ENCODE measurements at places on chromosomes 4 and X.

GRCh38 chr4:180840142-180840541 lies 1403.1 kb upstream of the TENM3 start:
- DNase-seq, result no peak

DNA sequence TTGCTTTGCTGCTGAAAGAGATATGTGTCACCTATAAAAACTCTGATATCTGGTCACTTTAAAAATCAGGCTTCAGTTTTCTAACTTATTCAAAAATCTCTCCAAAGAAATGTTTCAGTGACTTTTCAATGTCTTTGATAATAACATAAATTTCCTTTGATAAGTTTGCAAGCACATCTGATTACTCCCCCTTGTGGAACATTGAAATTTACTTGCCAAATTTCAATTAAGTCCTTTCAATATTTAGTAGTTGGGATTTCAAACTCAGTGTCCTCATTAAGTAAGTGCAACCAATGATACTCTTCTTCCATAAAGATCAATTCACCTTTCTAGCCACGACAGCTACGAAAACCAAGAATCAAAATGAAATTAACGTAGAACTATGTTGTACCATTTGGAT lies 151.3 kb upstream of the FAM47C start:
- DNase-seq, result no peak

- DNase-seq, result no peak
Observed at GRCh38 chrX:47664737-47665136, 5.8 kb upstream of the UXT start.

DNA sequence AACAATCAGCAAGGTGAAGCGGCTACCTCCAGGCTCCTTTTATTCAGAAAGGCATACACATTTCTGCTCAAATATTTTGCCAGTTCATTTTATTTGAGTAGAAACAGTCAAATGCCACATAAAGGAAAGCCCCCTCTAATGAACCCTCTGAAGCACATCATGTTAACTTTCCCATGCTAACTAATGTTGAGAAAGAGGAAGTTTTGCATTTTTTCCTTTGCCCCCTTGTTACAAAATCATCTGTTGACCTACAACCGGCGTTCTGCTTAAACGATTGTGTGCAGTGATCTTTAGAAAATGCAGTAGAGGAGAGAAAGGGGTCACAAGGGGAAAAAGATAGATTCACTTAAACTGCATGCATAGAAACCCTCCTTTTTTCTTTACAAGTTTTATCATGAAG lies 25.2 kb upstream of the ATXN3L start:
- DNase-seq, result no peak

- DNase-seq, result no peak
Observed at GRCh38 chr4:87278335-87278794, 44.3 kb downstream of the HSD17B13 start.

- no peak for DNase-seq
Observed at GRCh38 chrX:136745215-136746173, 35.2 kb downstream of the ARHGEF6 start.

DNA sequence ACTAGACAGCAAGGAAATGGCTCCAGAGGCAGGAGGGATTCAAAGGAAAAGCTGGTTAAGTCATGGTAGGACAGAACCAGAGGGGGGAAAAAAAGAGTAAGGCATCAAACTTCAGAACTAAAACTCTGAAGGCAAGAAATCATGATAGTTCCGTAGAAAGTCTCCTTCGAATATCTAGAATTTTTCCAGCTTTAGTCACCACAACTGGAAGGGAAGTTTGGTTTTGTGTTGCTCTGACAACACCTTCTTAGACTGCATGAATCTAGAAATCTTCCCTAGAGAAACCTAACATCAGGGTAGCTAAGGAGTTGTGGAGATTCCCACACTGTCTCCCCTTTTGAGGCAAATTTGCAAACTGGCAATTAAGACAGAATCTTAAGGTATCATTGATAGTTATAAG lies 33.7 kb downstream of the AMMECR1 start:
- DNase-seq, result no peak

- no peak for DNase-seq
Observed at GRCh38 chrX:68232206-68232605, 201.1 kb downstream of the OPHN1 start.

GRCh38 chrX:27860337-27860736 lies 52.5 kb downstream of the MAGEB10 start:
- DNase-seq, result no peak

GRCh38 chrX:111308039-111308438 lies 37.8 kb upstream of the CAPN6 start:
- DNase-seq, result no peak

- no peak for DNase-seq
Observed at GRCh38 chr4:153641532-153641931, 42.5 kb upstream of the TLR2 start.

- DNase-seq, result no peak
Observed at GRCh38 chr4:106329041-106329618, 12.8 kb downstream of the AIMP1 start.

GRCh38 chr4:41480896-41481311 lies 57.1 kb upstream of the LIMCH1 start:
- no peak for DNase-seq

DNA sequence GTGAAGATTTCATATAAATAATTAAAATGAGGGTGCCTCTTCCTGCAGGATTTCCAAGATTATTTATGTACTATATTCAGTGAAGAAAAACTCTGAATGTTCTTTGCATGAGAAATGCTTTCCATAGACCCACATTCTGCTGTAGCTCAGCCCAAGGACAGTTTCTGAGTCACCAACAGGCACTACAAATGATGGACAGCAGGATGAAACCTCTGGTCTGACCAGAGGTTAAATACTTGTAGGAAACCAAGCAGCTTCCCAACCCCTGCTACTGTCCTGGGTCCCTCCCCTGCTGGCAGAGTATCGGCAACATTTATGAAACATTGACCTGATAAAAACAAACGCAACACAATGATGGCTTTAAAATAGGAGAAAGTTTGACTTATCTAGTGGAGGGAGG lies 73.1 kb downstream of the CXXC4 start:
- no peak for DNase-seq

DNA sequence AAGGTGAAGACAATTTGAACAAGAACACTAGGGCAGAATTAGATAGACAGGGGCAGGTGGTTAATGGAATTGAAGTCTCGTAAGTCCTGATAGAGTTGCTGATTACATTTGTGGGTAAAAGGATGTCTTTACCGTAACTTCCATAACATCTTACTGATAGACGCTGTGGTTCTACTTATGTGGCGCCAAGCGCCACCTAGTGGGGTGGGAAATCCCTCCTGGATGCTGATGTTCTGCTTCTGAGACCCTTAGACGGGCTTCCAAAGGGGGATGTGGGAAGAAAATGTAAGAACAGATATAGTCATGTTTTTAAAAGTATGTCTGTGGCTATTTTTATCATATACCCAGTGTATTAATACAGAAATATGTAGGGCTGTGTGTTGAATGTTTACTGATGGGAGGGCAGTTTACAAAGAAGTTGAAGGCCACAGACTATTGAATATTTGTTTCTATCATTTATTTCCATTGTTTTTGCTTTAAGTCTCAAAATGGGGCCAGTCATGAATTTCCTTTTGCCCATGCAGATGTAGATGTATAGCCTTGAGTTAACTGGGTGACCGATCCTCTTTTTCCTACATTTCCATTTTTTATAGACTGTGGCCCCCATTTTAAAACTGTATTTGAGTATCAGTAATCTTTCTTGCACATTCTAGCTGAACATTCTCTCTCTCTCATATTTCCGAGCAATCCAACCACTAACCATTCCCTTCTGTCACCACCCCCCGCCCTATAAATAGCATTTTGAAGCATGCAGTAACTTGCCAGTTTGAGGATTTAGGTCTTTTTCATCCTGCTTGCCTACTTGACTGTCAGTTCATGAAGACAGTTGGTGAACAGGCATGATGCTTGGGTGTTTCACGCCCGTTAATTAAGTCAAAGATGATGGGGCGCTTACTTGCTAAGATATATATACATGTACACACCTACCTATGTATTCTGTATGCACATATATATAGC lies 12.1 kb upstream of the TLR8 start:
- peak; percentile 12 for DNase-seq

GRCh38 chr4:185738038-185738552 lies 73.9 kb downstream of the SORBS2 start:
- DNase-seq, result no peak

GRCh38 chrX:10754445-10754844 lies 134.1 kb upstream of the MID1 start:
- no peak for DNase-seq

DNA sequence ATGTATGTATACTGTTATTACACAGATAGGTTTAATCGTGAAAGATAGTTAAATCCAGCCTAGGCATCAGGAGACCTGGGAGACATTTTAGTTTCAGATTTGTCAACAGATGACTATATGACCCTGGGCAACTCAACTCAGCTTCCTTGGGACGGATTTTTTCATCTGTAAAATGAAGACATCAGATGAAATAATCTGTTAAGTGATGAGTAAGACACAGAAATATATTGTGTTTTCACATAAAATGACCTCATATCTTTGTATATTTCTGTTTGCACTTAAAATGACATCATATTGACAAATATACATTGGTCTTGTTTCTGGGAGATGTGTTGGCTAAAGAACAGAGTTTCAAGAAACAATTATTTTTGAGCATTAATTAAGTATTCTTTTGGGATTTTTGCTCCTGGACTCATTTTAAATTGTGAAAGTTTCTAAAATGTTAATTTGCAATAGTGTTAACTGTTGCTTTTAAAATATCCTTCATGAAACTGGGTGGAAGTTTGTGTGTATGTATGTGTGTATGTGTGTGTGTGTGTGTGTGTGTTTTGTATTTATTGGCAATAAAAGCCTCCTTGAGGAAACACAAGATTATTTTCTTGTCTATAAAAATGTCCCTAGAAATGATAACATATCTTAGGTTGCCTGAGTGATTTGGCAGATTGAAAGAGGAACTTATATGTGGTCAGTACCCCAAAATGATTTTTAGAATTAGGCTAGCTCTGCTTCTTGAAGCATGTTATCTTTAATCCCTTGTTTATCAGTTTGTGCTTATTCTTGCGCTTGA lies 29.1 kb upstream of the MMAA start:
- no peak for DNase-seq

DNA sequence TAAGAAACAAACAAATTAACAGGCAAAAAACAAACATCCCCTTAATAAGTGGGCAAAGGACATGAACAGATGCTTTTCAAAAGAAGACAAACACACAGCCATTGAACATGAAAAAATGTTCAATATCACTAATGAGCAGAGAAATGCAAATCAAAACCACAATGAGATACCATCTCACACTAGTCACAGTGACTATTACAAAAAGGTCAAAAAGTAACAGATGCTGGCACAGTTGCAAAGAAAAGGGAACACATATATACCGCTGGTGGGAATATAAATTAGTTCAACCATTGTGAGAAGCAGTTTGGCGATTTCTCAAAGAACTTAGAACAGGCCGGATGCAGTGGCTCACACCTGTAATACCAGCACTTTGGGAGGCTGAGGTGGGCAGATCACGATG lies 146.1 kb upstream of the NEIL3 start:
- DNase-seq, result no peak

GRCh38 chr4:112214390-112215264 lies 17.0 kb upstream of the AP1AR start:
- no peak for DNase-seq

GRCh38 chr4:167003326-167003725 lies 231.0 kb downstream of the SPOCK3 start:
- DNase-seq, result no peak

DNA sequence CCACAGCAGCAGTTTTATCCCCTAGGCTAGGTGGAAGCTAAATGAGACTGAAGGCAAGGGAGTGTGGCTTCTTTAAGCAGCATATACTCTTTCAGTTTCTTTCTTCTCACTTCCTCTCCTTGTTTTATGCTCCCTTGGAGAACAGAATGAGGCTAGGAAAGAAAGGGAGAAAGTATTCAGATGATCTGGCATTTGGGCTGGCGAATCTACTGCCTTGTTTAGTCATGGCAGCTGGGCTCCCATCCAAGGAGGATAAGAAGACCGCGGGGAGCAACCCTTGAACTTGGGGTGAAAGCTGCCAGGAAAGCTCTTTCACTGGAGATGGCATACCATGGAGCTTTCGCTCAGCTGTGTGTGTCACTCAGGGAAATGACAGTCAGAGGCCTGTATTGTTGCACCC lies 72.1 kb downstream of the ARHGEF38 start:
- DNase-seq, result no peak

DNA sequence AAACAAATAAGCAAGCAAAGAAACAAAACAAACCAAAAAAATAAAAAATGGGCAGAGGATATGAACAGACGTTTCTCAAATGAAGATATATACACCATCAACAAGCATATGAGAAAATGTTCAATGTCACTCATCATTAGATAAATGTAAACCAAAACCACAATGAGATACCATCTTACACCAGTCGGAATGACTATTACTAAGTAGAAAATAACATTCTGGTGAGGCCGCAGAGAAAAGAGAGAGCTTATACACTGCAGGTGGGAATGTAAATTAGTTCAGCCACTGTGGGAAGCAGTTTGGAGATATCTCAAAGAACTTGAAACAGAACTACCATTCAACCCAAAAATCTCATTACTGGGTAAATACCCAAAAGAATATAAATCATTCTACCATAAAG lies 321.0 kb upstream of the SLIT2 start:
- DNase-seq, result no peak

DNA sequence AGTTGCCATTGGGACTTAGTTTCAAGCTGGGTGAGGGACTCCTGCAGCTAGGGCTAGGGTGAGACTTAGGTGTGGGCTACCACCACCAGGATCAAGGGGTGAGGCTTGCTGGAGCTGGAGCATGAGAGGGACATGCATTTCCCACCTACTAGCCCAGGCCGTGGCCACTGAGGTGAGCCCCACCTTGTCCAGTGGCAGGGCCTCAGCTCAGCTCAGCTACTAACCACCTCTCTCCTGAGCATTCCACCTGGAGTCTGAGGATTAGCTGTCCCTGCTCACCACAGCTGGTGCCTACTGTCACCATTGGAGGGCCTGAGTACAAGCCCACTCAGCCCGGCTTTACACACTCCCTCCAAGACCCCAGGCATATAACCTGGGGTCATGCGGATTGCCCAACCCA lies 62.6 kb upstream of the MAGEH1 start:
- no peak for DNase-seq

DNA sequence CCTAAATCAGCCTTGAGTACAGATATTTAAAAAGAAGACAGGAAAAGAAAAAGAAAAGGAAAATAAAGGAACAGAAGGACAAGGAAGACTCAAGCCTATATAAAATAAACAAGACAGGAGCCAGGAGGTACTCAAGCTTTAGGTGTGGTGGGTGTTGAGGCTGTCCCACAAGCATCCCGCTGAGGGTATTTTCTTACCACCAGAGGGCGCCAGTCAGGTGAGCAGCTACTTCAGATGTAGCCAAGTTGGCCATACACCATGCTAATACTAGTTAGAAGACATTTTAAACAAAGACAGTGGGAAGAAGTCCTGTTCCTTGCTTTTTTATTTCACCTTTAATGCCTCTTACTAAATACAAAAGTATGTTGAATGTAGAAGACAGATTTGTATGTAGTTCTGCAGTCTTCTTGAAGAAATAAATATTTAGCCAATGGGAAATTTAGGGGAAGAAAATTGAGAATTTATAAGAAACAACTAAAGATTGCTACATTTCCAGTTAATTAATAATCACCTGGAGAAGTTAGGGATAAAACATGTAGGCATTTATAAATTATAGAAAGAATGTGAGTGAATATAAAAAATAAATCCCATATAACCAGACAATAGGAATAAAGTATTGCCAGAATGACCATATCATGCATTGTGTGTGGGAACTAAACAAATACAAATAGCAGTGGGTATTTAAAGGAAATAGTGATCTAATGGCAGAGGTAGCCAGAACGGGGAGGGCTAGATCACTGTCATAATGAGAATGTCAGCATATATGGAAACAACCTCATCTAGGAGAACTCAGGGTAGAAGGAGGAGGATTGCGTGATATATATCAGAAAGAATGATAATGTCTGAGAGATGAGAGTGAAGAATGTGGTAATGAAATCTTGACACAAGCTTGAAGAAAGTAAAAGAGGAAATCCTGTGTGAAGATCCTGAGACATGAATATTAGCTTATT lies 71.0 kb downstream of the MTHFD2L start:
- DNase-seq, result peak; percentile 40

Data from activated T-helper 9 cell treated with anti-CD3 and anti-CD28 coated beads, Interleukin-2, amount 50 U/mL, for 16 hours (primary cell).